ENCODE measurements at places on chromosomes 12 and 14.

GRCh38 chr12:93198086-93198485, 179.6 kb upstream of the NUDT4 start:
- peak; percentile 65 for DNase-seq

- DNase-seq: no peak
Measured at GRCh38 chr12:131460520-131460919, 250.4 kb upstream of the SFSWAP start.

DNA sequence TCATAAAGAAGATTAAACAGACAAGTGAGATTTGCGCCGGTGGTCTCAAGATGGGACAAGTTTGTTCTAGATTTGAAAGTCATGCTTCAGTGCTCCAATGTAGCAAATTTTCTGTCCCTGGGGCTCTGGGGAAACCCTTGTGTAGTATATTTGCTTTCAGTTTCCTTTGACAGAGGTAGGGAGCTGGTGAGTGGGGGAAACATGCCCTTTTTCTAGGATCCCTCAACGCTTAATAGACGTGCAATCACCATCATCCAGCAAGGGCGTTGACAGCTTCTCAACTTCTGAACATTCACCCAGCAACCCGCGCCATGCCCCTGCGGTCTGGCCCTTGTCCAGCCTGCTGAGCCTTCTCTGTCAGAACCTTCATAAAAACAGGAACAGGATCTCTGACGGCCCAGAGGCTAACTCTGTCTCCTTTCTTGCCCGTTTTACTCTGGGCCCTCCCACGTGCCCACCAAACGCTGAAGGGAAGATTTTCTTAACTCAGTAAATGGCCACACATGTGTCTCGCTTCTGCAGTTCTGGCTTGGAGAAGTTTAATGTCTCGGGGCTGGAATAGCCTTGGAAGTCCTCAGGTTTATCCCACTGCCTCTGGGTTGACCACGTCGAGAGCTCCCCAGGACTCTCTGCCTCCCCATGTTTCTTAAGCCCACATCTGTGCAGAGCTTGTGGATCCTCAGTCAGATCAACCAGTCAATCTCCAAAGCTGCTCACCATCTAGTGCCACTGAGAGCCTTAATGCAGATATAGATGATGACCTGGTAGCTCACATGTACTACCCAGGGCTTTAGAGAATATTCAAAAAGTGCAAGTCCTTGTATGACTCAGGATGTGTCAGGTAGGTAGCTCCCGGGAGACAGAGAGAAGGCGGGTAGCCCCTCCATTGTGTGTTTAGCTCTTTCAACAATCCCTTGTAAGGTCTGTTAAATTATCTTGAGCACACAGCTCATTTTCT, 58.1 kb upstream of the CCND2 start:
- DNase-seq: peak; percentile 33

DNA sequence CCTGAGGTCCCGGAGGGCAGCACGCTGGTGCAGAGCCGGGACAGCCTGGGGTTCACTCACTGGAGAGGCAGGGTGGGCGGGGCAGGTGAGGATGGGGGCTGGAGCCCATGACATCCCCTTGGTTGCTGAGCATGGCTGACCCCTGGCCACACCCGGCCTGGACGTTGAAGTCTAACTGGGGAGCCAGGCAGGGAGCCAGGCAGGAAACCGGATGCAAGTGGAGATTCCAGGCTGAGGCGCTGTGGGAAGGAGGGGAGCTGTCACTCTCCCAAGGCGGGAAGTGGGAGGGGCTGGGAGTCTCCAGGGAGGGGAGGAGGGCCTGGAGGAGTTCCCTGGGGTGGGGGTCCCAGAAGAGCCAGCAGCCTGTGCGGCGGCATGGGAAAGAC, 7.7 kb upstream of the INF2 start:
- peak; percentile 66 for DNase-seq

DNA sequence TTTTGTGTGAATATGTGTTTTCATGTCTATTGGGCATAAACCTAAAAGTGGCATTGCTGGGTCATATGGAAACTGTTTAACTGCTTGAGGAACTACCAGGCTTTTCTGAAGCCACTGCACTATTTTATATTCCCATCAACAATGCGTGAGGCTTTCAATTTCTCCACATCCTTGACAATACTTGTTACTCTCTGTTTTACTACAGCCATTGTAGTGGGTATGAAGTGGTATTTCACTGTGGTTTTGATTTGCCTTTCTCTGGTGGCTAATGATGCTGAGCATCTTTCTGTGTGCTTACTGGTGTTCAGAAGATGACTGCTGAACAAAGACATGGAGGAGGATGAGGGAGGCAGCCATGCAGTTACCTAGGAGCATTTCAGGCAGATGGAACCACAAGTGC, 13.2 kb upstream of the TDG start:
- no peak for DNase-seq

DNA sequence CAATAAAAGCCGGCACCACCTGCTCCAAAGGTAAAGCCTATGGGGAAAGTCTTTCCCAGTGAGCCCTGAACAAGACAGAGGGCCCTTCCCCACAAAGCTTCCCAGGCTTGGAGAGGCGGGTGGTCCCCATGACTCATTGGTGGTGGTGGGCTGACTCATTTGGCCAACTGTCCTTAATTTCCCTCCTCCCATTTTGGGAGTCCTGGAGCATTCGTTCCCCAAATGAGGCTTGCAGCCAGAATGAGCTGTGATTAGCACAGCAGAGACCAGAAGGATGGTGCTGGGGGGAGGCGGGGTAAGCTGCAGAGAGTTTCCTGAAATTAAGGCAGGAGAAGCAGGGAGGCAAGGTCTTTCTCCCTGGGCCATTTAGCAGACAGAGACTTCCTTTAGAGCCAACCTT, 241.7 kb downstream of the DPF3 start:
- no peak for DNase-seq

DNA sequence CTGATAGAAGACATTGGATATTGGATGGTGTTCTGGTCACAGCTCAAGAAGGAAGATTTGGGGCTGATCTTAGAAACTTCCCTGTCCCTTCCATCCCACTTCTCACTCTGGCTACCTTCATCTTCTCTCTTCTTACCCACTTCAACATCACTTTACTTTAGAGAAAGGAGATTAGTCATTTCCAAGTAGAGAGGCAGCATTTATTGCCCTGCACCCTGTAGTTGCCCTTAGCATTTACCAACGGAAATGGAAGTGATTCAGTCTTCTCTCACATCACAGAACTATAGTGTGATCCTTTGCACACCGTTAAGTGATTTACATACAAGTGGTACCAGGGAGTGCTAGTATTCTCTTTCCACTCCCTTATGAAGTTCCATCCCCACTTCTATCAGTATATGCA, 52.4 kb downstream of the PHLDA1 start:
- peak; percentile 93 for DNase-seq

DNA sequence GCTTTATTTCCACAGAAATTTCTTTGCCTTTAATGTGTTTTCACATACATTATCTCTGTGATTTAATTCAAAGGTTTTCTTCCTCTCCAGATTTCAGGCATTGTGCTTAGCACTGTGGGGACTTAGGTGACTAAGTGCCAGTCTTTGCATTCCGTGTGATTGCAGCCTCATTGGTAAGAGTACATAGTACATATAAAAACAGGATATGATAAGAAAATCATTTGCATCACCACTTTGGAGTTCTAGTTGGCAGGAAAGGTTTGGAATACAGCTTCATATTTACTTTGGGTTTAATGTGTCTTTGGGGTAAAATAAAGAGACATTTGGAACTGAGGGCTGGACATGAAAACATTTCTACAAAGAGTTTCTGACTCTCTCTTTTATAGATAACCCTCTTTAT, 37.8 kb upstream of the C12orf75 start:
- no peak for DNase-seq

DNA sequence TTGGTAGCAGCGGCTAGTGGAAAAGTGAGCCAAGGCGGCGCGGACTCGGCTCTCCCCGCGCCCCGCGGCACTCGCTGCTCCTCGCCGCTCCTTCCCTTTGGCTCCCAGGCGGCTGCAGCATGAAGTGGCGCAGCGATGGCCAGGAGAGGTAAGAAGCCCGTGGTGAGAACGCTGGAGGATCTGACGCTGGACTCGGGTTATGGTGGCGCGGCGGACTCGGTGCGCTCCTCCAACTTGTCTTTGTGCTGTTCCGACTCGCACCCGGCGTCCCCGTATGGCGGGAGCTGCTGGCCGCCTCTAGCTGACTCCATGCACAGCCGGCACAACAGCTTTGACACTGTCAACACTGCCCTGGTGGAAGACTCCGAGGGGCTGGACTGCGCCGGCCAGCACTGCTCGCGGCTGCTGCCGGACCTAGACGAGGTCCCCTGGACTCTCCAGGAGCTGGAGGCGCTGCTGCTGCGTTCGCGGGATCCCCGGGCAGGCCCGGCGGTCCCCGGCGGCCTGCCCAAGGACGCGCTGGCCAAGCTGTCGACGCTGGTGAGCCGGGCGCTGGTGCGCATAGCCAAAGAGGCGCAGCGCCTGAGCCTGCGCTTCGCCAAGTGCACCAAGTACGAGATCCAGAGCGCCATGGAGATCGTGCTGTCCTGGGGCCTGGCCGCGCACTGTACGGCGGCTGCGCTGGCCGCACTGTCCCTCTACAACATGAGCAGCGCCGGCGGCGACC, 225.6 kb upstream of the CRY1 start:
- peak; percentile 46 for DNase-seq

- no peak for DNase-seq
Measured at GRCh38 chr14:54906075-54906474, 3.4 kb upstream of the GCH1 start.

GRCh38 chr14:71209888-71210287, 302.6 kb downstream of the PCNX1 start:
- no peak for DNase-seq

- DNase-seq: no peak
Measured at GRCh38 chr12:26971963-26972362, 33.7 kb downstream of the FGFR1OP2 start.

DNA sequence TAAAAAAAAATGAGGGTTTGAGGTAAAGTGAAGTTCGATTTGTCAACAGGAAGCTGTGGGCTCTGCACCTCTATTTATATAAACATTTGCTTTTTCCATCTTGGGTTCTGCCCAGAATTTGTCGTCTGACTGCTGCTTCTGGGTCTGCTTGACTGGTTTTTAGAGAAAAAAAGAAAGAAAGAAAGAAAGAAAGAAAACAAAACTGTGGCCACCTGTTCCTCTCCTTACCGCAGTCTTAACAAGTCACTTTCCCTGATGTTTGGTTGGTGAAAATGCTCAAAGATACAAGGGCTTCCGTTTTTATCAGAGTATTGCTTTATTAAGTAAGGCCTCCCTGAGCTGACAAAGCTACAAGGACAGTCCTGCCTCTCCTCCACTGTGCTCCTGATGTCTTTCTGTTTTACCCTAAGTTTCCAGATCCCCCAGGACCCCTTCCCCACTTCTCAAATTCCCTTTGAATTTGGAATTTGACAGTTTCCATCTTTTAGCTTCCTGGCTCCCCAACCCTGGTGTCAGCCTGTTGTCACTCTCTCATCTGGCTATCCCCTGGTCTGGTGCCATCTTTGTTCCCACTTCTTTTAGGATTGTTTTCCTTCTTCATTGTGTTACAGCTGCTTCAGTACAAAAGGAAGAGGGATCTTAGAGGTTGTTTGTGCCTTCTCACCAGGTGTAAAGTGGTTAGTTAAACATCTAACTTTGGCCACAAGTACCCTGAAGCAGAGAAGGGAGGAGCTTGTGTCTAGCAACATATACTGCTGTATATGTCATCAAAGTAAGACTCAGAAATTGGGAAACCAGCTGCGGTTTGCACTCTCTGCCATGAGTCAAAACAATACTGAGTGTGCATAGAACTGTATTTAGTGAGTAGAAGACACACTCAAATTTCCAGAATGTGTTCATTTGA, 18.0 kb downstream of the MFAP5 start:
- DNase-seq: peak; percentile 26

DNA sequence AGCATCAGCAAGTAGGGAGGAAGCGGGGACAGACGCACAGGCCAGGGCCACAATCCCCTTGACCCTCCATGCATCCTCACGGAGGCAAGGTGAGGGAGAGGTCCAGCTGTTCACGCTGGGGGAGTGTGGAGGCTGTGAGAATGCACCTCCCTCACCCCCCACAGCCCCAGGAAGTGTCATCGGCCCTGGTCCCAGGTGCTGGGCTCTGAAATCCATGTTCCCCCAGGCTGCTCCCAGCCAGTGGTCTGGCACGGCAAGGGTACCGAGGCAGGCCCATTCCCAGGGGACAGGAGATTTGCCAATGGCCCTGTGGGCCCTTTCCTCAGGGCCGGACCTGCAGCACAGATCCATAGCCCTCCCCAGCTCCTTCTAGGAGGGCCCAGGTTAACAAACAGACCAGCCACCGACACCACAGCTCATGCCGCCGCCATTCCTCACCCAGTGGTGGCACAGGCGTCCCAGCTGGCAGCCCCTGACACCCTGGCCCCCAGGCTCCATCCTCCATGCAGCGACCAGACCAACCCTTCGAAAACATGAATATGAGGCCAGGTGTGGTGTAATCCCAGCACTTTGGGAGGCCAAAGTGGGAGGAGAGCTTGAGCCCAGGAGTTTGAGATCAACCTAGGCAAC, 21.9 kb upstream of the EIF5 start:
- DNase-seq: no peak

DNA sequence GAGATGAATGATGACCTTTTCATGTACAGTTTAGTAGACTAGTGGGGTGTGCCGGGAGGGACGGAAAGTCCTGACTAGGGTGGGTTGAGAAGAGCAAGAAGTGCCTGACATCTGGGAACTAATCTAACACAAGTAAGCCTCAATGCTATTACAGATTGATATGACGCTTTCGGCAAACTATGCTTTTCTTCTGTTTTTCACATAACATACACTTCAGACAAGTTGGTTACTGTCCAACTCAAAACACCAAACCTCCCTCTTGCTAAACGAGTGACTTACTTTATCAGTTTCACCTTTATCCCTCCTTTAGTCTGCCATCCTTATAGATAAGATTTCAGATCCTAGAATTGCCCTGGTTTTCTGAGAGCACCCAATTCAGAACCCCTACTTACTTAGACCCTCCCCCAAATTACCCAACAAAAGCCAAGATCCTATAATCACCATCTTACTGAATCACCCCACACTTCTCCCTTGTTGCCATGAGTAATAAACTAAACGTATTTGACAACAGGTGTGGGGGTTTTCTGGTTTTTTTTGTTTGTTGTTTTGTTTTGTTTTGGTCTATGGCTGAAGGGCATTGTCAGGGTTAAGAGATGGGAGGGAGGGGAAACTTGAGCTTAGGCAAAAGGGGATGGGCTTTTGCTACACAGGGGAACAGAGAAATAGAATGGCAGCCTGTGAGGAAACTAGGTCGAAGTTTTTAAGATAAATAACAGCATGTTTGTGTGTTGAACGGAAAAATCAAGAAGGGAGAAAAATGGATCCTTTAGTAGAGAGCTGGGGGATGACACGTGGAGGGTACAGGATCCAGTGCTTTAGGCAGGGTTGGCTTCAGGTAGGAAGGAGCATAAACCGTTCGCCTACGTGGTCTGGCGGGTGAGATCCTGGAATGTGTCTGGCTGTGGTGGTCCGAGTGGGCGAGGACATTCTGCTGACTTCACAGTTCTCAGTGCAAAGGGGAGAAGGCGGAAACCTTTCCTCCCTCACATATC, 6.1 kb upstream of the PSMA3 start:
- DNase-seq: peak; percentile 30

- DNase-seq: no peak
Measured at GRCh38 chr14:101075801-101076413, 172.4 kb upstream of the RTL1 start.

GRCh38 chr14:58200846-58201245, 897 bp downstream of the ACTR10 start:
- no peak for DNase-seq

- DNase-seq: no peak
Measured at GRCh38 chr14:69632164-69632563, 20.8 kb downstream of the SUSD6 start.

GRCh38 chr12:105915997-105916759, 222.6 kb downstream of the NUAK1 start:
- no peak for DNase-seq

Data from SW480 (cell line).